Stimulated activated CD4-positive, alpha-beta T cell treated with anti-CD3 and anti-CD28 coated beads, Interleukin-15, amount 100 ng/mL, for 1 hour (primary cell): ENCODE measurements at places on chromosomes 3 and 15.

DNA sequence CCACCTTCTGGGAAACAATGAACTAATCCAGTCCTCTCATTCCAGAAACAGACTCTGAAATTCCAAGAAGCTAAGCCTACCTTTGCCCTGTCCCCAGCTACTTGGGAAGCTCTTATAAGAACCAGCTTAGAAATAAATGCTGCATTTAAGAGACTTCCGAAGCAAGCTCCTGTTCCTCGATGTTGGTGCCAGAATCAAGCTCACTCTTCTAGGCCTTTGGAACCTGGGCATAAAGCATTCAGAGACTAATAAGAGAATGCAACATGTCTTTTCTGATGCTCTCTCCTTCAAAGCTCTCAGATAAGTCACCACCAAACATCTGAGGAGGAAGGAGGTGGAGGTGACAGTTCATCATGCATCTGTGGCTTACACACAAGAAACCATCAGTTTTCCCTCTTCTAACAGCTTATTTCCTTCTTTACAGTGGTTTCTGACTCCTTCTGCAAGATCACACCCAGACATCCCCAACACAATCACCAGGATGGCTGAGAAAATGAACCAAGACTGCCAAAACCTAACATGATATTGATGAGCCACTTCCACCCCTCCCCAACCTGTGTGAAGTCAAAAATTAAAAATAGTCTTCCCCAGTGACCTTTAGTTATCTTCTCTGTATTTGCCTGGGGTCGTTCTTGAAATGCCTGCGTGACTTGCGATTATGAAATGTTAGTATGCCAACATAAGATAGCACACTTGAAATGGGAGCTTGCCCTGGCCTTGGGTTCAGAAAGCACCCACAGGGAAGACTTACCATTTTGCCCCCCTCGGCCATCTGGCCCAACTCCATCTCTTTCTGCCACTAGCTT lies 11.5 kb downstream of the ARHGEF3 start:
- no peak for DNase-seq

GRCh38 chr3:23740517-23740965 lies 65.2 kb upstream of the UBE2E1 start:
- no peak for DNase-seq

DNA sequence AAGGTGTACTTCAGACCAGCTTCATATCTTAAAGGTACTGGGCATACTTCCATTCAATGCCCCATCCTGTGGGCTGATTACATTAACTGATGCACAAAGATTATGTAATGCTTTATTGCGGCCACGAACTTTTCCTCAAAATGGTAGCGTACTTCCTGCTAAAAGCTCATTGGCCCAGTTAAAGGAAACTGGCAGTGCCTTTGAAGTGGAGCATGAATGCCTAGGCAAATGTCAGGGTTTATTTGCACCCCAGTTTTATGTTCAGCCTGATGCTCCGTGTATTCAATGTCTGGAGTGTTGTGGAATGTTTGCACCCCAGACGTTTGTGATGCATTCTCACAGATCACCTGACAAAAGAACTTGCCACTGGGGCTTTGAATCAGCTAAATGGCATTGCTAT lies 3.4 kb downstream of the SKIL start:
- no peak for DNase-seq

GRCh38 chr15:56715220-56715619 lies 18.1 kb downstream of the ZNF280D start:
- no peak for DNase-seq

DNA sequence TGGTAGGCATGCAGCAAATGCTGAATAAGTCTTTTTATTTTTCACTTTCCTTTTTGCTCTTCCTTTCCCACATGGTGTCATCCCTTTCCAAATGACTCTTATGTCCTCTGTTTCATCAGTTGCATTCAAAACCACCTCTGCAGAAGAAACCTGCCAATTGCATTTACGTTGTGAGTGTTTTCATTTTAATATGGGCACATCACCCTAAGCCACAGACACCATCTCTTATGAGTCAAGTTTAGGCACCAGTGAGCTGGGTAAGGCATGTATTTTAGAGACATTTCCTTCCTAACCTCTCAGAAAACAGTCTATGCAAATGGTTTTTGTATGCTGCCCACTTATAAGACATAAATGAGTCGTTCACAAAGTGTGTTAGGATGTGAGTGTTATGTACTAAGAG lies 223.3 kb upstream of the ADAMTS9 start:
- no peak for DNase-seq

DNA sequence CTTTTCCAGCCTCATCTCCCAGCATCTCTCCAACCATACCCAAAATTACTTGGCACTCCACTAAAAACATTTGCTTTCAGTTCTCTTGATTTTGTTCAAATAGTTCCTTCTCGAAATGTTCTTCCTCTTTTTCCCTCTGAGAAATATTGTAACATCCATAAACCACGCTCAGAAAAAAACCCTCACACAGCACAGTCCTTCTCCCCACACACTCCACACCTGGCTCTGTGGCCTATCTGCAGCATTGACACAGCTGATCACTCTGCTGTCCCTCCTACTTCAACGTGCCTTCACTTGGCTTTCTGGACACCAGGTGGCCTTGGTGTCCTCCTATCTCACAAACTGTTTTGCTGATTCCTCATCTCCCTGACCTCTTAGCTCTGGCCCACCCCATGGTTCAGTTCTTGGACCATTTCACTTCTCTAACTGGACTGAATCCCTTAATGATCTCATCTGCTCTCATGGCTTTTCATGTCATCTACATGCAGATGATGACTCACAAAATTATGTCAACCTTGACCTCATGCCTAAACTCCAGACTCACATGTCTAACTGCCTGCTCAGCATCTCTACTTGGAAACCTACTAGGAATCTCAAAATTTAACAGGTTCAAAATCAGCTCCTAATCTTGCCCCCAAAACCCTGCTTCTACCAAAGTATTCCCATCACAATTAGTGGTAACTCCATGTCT lies 93.3 kb downstream of the TRIM42 start:
- DNase-seq, result no peak

DNA sequence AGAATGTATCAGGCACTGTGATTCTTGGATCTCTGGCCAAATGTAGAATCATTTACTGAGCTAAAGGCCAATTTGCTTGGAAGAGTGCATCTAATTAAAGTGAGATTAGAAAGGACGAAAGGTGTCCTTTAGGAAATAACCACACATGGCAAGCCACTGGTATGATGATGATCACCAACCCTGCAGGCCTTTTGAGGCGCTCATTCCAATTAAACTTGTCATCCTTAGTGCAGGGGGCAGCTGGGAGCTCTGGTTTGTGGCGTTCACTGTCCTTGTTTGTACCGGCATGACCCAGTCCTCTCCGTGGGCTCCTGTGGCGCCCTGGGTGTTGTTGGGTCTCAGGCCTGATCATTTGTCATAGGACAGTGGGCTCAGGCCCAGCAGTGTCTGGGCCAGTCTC lies 11.0 kb downstream of the LIMD1 start:
- DNase-seq, result no peak

DNA sequence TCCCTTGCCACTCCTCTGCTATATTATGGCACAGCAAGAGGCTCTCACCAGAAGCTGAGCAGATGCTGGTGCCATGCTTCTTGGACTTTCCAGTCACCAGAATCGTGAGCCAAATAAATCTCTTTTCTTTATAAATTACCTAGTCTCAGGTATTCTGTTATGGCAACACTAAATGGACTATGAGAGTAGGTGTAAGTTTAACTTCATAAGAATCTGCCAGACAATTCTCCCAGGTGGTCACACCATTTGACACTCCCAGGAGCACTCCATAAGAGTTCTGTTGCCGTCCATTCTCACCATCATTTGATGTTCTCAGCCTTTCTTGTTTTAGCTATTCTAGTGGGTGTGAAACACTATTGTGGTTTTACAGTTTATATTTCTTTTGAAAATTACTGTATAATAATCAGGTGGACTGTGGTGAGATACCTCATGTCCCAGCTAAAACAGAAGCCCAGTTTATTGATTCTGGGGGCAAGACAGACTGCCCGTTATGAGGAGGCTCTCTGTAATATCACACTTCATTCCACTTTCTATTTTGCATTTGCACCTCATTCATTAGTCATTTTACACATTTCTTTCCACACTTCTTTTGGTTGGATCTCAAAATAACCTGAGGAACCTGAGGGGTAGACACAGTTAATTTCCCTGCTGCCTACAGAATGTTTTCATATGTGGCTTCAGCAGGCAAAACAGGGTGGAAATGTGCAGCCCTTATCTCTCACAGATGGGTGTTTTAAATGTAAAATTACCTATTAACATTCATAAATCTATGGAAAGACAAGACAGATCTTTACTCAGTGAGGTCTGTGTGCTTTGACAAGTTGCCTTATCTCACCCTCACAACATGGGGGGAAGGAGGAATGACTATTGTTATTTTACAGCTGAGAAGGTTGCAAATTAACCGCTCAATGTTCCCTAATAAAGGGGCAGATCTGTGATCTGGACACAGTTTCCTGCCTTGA lies 42.1 kb downstream of the CDCP1 start:
- no peak for DNase-seq

DNA sequence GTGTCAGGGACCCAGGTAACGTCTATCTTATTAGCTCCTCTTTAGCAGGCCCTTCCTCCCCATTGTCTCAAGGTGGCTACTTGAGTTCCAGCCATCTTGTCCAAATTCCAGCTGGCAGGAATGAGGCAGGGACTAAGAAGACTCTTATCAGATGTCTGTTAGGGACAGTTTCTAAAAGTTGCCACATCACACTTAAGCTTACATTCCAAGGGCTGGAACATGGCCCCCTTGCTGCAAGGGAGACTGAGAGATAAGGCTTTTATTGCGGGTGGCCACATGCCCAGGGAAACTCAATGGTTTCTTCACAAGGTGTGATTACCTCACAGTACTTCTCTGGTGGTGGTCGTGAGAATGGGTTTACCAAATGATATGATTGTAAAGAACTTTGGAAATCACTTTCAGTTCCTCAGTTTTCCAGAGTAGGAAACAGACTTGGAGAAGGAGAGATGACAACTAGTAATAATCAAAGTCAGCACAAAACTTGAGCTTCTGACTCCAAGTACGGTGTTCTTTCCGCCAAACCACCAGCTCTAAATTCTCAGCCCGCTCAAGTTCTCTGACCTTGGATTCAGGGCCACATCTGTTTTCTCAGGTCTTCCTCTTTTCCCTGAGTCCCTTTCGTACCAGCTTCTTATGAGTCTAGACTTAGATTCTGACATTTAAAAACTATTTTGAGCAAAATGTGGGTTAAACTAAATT lies 14.2 kb downstream of the PDIA5 start:
- no peak for DNase-seq

GRCh38 chr3:63304421-63304820 lies 26.3 kb downstream of the SYNPR start:
- DNase-seq, result no peak

GRCh38 chr3:39376959-39377634 lies 6.1 kb upstream of the SLC25A38 start:
- no peak for DNase-seq

GRCh38 chr3:195754906-195755305 lies 34.1 kb downstream of the MUC20 start:
- DNase-seq, result no peak

GRCh38 chr15:77466521-77466920 lies 45.8 kb downstream of the HMG20A start:
- no peak for DNase-seq

DNA sequence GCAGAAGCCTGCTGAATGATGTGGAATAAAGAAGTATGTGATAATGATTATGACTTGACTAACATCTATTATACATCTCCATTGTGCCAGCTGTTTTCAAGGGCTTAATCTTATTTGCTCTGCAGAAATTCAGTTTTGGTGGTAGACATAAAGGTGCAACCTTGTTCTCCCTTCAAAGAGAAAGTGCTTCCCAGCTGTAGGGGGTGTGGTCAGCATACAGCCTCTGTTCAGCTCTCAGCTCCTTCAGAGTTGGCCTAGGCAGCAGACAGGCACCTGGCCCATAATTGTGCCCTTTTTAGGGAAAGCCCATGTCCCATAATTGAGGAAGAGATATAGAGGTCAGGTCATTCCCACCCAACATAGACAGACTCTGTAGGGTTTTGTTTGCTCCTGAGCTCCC lies 104.3 kb upstream of the EOMES start:
- no peak for DNase-seq

GRCh38 chr3:126135406-126136076 lies 44.8 kb downstream of the ALDH1L1 start:
- DNase-seq, result no peak

DNA sequence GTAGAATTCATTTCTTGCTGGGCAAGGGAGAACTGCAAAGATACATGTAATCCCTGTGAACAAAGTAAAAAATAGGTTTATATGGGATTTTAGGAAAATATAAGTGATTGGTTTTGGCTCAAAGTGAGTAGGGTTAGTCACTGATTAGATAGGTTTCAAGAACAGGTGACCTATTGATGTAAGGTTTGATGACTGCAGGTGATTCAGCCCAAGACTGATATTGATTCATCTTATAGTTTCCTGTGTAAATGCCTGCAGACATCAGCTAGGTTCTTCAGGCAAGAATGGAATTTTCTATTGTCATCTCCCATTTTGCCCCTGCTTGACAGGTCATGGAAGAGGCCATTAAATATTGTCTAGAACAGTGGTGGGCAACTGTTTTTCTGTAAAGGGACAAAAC lies 23.9 kb upstream of the ARID3B start:
- DNase-seq, result no peak

GRCh38 chr3:128006061-128007032 lies 45.9 kb upstream of the SEC61A1 start:
- DNase-seq, result no peak

- DNase-seq, result no peak
Measured at GRCh38 chr3:47536221-47536891, 22.8 kb upstream of the ELP6 start.

- DNase-seq, result no peak
Measured at GRCh38 chr3:136068708-136069107, 103.2 kb downstream of the PPP2R3A start.

- DNase-seq, result no peak
Measured at GRCh38 chr15:31269816-31270575, 56.6 kb upstream of the KLF13 start.

- DNase-seq, result peak; percentile 50
Measured at GRCh38 chr3:195895078-195895860, 13.1 kb downstream of the TNK2 start.

- no peak for DNase-seq
Measured at GRCh38 chr3:187648177-187648576, 22.0 kb downstream of the SST start.

DNA sequence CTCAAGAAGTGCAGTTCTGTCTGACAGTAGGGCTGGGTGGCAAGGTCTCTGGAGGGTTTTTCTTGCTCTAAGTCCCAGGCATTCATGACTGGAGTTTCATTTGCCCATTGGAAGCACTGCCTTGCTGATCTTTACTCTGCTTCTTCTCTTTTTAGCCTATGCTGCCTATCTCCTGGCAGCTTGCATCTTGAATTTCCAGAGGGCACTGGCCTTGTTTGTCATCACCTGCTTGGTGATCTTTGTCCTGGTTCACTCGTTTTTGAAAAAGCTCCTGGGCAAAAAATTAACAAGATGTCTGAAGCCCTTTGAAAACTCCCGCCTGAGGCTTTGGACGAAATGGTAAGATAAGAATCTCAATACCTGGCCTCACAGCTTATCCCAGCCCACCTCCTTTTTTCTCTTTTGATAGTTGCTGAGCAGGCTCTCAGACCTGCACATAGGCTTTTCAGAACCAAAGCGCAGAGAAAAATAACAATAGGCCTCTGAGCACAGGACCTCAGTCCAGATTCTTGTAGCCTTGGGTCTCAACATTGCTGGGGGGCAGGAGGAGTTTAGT lies 10.9 kb downstream of the SLC28A2 start:
- no peak for DNase-seq

- DNase-seq, result no peak
Measured at GRCh38 chr3:25784971-25785370, 1.7 kb upstream of the NGLY1 start.
